ENCODE measurements at places on chromosomes 1 and 21.

DNA sequence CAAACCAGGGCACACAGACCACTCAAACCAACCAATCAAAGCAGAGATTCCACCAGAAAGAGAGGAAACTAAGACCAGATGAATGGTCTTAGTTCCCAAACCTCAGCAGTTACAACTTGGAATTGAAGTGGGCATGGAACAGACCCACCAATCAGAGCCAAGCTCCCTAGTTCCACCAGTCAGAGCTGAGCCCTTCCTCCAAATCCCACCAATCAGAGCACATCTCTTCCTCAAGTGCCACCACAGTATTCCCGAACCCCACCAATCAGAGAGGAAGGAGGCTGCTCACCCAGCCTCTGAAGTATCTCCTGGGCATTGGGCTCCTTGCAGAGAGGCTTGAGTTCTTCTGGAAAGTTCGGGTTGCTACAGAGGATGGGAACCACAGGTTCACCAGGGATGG lies 1.4 kb downstream of the GUCA2A start:
- DNase-seq = no peak

DNA sequence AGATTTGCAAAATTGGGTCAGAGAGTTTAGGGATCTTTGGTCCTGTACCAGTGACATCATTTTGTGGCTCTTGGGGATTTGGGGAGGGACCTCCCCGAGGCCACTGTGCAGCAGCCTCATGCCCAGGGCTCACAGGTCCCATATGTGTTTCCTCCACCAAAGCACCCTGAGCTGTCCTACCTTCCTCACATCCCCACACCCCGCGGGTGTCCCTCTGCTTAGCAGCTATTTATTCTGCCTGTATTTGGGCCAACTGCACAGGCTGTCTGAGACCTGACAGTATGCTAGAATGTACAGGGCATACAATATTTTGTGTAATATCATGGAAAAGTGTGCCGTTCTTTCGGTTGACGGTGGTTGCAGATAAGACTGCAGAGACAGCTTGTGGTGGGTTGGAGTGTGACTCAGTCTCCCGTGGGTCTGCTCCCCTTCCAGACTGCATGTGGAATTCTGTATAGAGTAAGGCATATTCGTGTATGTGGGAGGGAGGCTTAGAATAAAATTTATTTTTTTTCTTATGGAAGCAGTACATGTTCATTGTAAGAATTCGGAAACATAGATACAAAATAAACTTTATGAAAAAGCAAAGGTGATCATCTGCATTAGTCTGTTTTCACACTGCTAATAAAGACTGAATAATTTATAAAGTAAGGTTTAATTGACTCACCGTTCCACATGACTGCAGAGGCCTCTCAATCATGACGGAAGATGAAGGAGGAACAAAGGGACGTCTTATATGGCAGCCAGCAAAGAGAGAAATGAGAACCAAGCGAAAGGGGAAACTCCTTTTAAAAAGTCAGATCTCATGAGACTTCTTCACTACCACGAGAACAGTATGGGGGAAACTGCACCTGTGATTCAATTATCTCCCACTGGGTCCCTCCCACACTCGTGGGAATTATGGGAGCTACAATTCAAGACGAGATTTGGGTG lies 84.4 kb downstream of the ADARB1 start:
- no peak for DNase-seq

- no peak for DNase-seq
Observed at GRCh38 chr21:25859235-25859929, 124.6 kb downstream of the GABPA start.

DNA sequence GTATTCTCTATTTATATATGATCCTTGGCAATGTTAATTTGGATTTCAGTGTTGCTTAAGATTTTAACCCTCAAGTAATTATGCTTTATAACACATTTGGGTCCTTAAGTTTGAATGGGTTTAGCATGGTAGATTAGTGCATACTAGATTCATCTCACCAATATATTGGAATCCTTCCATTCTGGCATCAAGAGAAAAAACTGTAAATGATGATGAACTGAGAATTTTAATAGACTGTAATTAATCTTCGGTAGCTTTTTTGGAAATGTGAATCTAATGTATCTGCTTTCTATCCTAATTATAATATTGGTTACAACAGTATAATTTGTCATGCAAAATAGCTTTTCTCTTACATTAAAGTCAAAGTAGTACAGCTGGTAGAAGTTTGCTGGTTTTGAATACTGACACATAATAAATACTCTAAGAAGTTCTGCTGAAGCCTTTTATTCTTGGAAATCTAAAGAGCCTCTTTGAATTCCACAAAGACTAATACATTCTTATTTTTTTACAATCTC lies 279.8 kb downstream of the AMY1C start:
- DNase-seq = no peak

- no peak for DNase-seq
Observed at GRCh38 chr1:48062353-48062752, 65.2 kb upstream of the TRABD2B start.

- DNase-seq = no peak
Observed at GRCh38 chr1:72483846-72484357, 201.6 kb upstream of the NEGR1 start.

DNA sequence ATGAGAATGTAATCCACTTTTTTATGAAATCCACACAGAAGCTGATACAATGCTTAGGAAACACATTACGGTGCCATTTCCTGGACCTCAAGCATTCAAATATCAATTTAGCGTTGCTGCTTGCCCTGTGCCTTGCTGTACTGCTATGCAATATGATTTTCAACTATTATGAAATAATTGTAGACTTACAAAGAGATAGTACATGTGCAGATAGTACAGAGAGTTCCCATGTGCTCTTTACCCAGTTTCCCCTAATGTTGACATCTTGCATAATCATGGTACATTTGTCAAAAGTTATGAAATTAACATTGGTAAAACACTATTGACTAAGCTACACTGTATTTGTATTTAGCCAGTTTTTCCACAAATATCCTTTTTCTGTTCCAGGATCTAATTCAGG lies 37.7 kb upstream of the PTBP2 start:
- DNase-seq = no peak

DNA sequence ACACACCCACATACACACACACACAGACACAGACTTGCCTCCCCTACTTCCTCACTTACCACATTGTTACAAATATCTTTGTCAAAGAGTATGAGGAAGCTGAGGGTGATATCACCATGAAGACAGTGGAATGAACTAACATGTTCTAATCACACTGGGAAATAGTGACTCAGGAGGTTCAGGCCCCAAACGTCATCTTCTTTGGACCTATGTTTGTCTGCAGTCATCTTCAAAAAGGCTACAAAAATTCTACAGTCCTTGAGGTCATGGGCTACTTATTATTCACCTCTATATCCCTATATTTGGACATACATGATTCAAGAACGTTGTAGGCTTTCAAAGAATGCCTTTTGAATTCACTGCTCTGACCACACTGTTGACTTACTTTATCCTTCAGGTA lies 2.1 kb upstream of the LCE2C start:
- DNase-seq = no peak

- DNase-seq = no peak
Observed at GRCh38 chr1:80594013-80594412, 1206.7 kb upstream of the ADGRL2 start.
